ENCODE measurements at places on chromosomes 4 and X. TPM values are rescaled to one million over a fixed set of nuclear protein-coding genes. Genes with fewer than 3 reads are reported as not detected.
A peak's percentile ranks its signal among the peaks of the same experiment; 100 is the strongest.

The CENPE gene
- 36.8 TPM for total RNA-seq

The ADGRL3 gene
- total RNA-seq: not detected

DNA sequence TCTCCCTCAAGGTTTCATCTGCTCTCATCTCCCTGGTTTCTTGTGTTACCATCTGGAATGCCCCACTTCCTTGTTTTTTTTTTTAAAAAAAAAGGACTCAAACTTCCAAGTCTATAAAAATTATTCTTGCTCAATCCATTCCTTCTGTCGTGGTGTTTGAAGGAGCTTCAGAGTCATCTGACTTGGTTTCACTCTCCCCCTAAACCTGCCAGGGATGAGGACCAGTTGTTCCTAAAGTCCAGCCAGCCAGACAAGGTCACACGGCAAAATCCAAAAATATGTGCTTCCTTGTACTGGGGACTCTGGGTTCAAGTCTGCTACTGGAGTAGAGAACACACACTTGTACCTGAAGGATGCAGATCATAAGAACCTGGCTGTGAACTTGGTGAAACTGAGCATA, 84.5 kb upstream of the GPM6B start:
- no peaks in the 10 kb centered on the region for H3K27me3 ChIP-seq
- no peak for DNase-seq
- H3K4me3 ChIP-seq: no peak overlapping the region
- no peak overlapping the region for H3K27ac ChIP-seq

DNA sequence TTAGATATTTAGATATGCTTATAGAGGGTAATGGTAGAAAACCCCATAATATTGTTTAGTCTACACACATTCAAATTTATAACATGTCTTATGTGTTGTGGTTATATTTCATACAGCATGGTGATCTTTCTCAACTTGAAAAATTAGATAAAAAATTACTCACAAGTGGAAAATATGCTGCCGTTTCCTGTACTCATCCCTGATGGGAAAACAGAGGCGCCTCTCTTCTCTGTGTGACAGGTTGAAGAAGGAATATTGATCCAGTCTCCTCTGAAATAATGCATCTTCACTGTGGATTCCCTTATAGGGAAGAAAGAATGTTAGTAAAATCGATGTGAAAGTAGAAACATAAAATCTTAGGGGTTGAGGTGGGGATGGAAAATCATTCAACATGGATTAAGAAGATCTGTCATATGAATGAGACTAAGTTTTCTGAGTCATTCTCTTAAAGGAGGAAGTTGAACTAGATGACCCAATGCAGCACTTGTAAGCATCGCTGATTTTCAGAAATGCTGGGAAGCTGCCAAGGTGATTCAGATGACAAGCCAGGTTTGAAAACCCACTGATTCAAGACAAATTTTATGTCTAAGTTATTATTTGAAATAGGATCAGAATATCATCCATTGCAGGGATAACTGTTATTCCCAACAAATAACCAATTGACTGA, 70.7 kb downstream of the ANKRD50 start:
- no peak overlapping the region for H3K4me3 ChIP-seq
- no peaks in the 10 kb centered on the region for H3K36me3 ChIP-seq
- no peaks in the 10 kb centered on the region for H3K4me1 ChIP-seq

DNA sequence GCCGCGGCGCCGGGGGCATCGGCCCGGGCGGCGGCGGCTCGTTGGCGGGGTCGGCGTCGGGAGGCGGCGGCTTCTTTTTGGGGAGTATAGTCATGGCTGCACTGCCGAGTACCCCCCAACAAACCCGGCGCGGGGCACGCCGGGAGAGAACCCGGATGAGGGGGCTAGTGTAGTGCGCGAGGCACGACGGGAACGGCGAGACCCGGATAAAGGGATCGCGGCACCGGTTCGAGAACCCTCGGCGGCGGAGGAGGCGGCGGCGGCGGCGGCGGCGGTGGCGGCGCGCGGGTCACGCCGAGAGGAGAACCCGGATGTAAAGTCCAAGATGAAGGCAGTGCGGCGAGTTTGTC, at the start of gene OTUD5:
Gene OTUD5 (minus strand): TSS at position 131 of the 350 bp plus-strand sequence. CDS start 37 bp downstream, at position 94.
- peak within 1 kb of the TSS; percentile 99 for H3K4me3 ChIP-seq
- peaks cover 25% of the 10 kb centered on the region for H3K36me3 ChIP-seq
- peak; percentile 79 for DNase-seq
- peaks cover 39% of the 10 kb centered on the region for H3K4me1 ChIP-seq
- H3K27me3 ChIP-seq: no peaks in the 10 kb centered on the region

DNA sequence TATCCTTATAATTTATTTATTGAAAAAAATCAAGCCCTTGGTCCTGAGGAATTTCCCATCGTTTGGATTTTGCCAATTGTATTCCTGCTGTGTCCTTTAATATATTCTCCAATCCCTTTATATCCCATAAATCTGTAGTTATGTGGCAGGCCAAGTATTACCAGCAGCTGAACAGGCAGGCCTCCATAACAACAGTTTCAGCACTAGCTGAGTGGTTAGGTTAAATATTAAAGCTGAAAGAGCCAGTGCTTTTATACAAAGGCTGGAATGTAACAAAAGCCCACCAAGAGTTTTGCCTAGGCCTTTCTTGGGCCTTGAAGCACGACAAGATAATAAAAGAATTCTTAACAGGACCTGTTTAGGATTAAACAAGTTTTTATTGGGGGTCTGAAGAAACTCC, 366.6 kb upstream of the GALNT7 start:
- H3K4me1 ChIP-seq: no peaks in the 10 kb centered on the region
- H3K27ac ChIP-seq: no peak overlapping the region
- no peak overlapping the region for H3K4me3 ChIP-seq
- DNase-seq: no peak

GRCh38 chrX:148310426-148311165, 189.8 kb upstream of the AFF2 start:
- no peak overlapping the region for H3K4me3 ChIP-seq
- peaks cover 5% of the 10 kb centered on the region for H3K36me3 ChIP-seq
- peak; percentile 37 for DNase-seq
- peaks cover 31% of the 10 kb centered on the region for H3K4me1 ChIP-seq
- H3K27ac ChIP-seq: peak overlapping the region; percentile 75

GRCh38 chrX:21408307-21408706, 34.1 kb downstream of the CNKSR2 start:
- peaks cover 6% of the 10 kb centered on the region for H3K4me1 ChIP-seq
- H3K27ac ChIP-seq: no peak overlapping the region
- H3K36me3 ChIP-seq: peaks cover 9% of the 10 kb centered on the region
- H3K27me3 ChIP-seq: no peaks in the 10 kb centered on the region
- no peak overlapping the region for H3K4me3 ChIP-seq
- DNase-seq: no peak

DNA sequence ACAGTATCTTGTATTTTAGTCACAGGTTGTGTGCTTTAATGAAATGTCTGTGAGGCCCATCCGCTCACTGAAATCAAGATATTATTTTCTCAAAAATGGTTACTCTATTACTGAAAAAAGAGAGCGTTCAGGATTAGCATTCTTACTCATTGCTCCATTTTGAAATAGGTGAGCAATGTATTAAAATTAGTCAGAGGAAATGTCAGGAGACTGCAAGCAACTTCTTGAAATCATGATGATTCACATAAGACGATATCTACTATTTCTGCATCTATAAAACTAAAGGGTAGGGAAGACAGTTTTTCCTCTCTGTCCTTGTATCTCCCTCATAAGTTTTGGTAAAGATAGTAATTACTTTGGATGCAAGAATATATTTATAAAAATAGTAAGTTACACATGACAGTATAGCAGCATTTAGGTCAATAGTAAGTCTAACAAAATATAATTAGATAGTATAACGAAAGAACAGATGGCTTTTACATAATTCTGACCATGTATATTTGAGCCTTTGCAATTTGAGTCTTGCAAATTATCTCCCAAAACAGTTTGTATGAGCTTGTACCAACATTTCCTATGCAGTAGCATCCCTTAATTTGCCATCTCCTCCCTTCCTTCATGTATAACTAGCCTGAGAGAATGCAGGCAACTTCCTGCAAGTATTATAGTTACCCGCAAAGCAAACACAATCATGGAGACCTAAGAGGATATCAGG, 937.8 kb downstream of the PCDH7 start:
- H3K36me3 ChIP-seq: no peaks in the 10 kb centered on the region
- no peak overlapping the region for H3K4me3 ChIP-seq
- DNase-seq: no peak
- H3K27ac ChIP-seq: no peak overlapping the region

DNA sequence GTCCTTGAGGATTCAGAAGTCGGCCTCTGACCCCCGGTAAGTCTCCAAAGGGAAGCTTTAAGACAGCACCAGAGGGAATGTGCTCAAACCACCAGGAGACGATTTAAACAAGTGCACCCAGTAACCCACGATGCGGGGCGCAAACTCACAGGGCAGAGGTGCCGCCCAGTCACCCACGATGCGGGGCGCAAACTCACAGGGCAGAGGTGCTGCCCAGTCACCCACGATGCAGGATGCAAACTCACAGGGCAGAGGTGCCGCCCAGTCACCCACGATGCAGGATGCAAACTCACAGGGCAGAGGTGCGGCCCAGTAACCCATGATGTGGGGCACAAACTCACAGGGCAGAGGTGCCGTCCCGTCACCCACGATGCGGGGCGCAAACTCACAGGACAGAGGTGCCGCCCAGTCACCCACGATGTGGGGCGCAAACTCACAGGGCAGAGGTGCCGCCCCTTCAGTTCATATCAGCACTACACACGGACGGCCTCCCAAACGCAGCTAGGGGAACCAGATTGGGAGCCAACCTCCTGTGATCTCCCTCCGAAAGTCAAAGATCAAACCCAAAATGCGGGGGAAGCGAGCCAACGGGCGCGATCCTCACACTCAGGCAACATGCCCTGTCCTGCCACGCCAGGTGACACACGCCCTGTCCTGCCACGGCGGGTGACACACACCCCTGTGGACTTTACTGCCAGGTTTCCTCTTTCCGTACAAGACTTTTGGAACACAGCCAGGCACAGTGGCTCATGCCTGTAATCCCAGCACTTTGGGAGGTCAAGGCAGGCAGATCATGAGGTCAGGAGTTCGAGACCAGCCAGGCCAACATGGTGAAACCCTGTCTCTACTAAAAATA, 11.3 kb downstream of the PPP2R3B start:
- H3K4me1 ChIP-seq: peaks cover 33% of the 10 kb centered on the region
- no peak for DNase-seq
- peak overlapping the region; percentile 83 for H3K4me3 ChIP-seq
- peaks cover 10% of the 10 kb centered on the region for H3K36me3 ChIP-seq
- H3K27ac ChIP-seq: no peak overlapping the region

GRCh38 chrX:138034136-138034535, 468.2 kb downstream of the ZIC3 start:
- no peaks in the 10 kb centered on the region for H3K4me1 ChIP-seq
- H3K4me3 ChIP-seq: no peak overlapping the region
- no peaks in the 10 kb centered on the region for H3K27me3 ChIP-seq

GRCh38 chr4:12978310-12978709, 505.8 kb downstream of the RAB28 start:
- DNase-seq: peak; percentile 1
- no peaks in the 10 kb centered on the region for H3K27me3 ChIP-seq
- no peak overlapping the region for H3K27ac ChIP-seq

- no peak for DNase-seq
- no peaks in the 10 kb centered on the region for H3K27me3 ChIP-seq
- no peak overlapping the region for H3K27ac ChIP-seq
- no peaks in the 10 kb centered on the region for H3K4me1 ChIP-seq
- no peaks in the 10 kb centered on the region for H3K36me3 ChIP-seq
These were observed 68.7 kb downstream of the MCF2 start for GRCh38 chrX:139639253-139639652.

DNA sequence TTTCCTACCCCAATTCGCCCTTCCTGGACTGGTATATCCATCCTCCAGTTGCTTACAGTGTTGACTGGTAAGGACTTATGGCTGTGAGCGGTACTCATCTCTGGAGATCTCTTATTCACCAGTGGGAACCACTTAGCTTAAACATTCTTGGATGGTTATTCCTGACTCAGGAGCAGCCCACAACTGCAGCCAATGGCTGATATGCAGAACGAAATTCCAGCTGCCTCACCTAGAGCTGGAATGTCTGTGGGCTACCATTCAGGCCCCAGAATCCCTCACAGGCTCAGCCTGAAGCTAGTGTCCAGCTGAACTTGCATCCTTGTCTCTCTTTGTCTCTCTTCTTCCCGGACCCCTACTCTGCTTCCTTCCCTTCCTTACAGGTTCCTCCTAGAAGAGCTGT, 138.9 kb upstream of the SMIM31 start:
- H3K27ac ChIP-seq: no peak overlapping the region
- no peaks in the 10 kb centered on the region for H3K27me3 ChIP-seq
- DNase-seq: no peak
- H3K4me1 ChIP-seq: no peaks in the 10 kb centered on the region
- no peaks in the 10 kb centered on the region for H3K36me3 ChIP-seq

DNA sequence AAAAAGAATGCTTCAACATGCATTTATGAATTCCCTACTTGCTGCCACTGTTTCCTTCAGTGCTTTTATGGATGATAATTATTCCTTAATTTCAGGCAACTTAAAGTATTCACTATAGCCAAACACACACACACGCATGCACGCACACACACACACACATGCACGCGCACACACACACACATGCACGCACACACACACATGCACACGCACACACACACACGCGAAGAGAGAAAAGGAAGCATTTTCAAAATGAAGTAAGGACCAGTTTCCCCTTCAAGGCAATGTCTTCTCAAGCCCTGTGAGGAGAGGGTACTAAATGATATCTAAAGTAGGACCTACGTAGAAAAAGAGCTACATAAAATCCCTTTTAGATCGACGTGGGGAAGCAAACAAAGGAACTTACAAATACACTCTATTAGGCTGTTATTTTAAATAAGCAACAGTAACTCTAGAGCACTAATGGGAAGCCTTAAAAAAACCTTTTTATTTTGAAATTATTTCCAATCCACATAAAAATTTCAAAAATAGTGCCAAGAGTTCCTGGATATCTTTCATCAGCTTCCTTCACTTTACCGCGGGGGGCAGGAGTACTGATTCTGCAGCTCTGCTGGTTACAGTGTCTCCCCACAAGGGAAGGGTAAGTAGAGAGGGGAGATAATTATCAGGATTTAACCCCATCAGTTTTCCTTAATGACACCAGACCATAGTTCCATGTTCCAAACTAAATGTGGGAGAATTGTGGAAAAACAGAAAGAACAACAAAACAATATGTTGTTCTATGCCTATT, 13.7 kb downstream of the IRF2 start:
- peaks cover 68% of the 10 kb centered on the region for H3K4me1 ChIP-seq
- H3K27me3 ChIP-seq: no peaks in the 10 kb centered on the region
- H3K36me3 ChIP-seq: peaks cover 30% of the 10 kb centered on the region
- H3K4me3 ChIP-seq: peak overlapping the region; percentile 6

GRCh38 chrX:37765507-37765906, 14.4 kb upstream of the CYBB start:
- no peak overlapping the region for H3K27ac ChIP-seq
- H3K4me1 ChIP-seq: peaks cover 10% of the 10 kb centered on the region
- no peaks in the 10 kb centered on the region for H3K27me3 ChIP-seq

DNA sequence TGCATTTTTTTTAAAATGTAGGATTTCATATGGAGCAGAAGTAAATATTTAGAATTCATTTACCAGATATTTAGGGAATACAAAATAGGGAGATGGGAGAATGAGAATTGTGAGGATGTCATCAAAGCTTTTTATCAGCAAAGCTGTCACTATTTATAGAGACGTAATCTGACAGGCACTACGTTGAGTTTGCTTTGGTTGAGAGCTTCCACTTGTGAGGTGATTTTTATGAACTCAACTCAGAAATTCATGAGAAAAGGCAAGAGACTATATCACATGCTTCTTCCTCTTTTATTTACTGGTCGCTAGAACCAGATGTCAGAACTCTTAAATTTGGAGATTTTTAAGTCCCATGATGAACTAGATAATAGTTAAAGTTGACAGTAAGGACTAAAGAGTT, 211.2 kb downstream of the GBA3 start:
- DNase-seq: no peak
- H3K36me3 ChIP-seq: no peaks in the 10 kb centered on the region
- H3K27ac ChIP-seq: no peak overlapping the region
- H3K4me3 ChIP-seq: no peak overlapping the region
- H3K27me3 ChIP-seq: no peaks in the 10 kb centered on the region

Measured in activated naive CD8-positive, alpha-beta T cell treated with anti-CD3 and anti-CD28 coated beads for 36 hours (primary cell).